ENCODE measurements at places on chromosomes 7 and 10. TPM values are rescaled to one million over a fixed set of nuclear protein-coding genes. Genes with fewer than 3 reads are reported as not detected.

DNA sequence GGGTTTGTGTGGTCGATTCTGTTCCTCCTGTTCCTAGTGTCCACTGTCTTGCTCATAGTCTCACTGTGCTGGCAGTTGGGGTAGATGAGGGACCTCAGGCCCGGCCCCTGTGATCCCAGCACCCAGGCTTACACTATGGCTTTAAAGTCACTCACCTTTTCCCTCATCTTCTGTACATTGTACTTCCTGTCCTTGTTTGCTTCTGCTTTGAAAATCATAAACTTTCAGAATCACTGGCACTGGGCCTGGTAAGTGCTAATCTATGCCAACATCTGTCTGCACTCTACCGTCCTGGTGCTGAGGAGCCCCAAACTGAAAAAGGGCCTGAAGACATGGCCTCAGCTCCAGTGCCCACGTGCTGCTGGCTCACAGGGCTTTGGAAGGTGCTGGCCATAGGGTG, 5.7 kb upstream of the TAS2R60 start:
- no peak for DNase-seq

DNA sequence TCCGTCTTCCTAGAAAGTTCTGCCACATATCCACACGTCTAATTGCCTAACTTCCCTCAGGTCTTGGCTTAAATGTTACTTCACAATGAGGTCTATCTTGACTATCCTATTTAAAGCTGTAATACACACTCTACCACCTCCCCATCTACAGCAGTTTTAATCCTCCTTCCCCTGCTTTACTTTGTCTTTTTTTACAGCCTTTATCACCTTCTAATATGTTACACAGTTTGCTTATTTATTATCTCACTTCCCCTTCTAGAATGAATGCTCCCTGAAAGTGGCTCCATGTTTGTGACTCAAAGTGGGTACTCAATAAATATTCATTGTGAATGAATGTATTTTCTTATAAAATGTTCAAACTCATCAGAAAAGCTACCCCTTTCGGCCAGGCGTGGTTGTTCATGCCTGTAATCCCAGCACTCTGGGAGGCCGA, 13.6 kb upstream of the MICU1 start:
- no peak for DNase-seq

DNA sequence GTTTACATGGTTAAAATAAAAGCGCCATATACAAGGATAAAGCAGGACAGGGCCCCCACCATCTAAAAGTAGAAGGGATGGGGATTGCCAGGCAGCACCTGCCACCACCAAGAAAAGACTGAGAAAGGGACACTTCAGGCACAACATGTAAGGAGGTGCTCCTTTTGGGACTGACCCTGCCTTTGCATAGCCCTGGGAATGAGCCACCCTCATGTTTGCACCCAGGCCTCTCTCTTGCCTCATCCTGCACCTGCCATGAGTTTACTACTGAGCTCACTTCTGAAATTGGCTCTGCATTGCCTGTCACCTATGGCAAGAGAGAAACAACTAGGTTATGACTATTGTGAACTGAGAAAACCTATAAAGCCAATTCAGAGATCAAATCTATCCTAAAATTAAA, 489.7 kb downstream of the KCNMA1 start:
- DNase-seq = no peak

DNA sequence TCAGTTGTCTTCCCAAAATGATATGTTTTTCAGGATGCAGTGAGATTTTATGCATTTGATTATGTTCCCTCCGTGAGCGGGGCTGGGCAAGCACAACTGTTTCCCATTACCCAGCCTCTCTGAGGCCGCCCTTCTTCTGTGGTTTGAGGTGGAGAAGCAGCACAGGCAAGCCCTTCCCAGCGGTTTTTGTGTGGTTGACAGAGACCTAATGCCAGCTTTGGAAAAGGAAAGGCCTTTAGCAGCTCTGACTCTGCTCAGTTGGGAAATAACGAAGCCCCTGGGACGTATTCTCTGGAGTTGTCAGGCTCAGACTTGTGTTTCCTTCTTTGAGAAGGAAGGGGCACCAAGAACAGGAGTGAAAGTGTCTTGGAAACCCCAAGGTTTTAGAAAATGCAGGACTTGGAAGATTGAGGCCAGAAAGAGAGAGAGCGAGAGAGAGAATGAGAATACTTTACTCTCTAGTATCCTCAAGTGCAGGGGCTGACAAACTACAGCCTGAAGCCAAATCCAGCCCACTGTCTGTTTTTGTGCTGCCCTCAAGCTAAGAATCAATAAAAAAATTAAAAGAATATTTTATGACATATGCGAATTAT, 20.6 kb upstream of the PDCD4 start:
- no peak for DNase-seq

- no peak for DNase-seq
These were observed 20.2 kb downstream of the ZMIZ2 start for GRCh38 chr7:44768628-44769371.

DNA sequence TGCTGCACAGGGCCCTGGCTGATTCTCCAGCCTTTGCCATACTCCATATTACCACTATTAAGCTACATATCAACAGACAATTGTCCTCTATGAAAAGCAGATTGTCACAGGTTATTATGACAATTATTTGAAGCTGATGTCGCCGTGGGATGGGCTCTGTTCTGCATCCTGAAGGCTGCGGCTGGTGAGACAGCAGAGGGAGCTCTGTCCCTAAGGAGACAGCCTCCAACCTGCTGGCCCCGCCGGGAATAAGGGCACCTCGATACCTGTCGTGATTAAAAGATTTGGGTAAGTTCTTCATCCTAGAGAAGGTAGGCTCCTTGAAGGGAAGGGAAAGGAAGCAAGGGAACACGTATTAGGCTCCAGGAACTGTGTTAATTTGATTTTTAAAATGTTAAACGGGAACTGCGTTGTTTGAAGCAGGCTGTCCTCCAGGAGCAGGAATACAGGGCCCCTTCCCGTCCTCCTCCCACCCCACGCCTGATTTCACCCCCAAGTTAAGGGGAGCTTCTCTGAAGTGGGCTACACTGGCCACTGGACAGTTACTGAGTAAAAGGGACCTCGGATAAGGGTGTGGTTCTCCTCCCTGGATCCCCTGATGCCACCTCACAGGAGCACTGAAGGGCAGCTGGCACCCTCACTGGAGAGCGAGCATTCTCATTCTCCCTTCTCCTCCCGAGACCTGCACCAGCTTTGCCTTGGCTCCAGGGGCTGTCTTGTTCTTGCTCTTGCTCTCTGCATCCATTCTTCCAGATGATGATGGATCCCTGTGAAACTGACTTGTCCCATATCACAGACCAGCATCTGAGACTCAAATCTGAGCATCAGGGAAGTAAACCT, 11.8 kb upstream of the TIAL1 start:
- DNase-seq = no peak

DNA sequence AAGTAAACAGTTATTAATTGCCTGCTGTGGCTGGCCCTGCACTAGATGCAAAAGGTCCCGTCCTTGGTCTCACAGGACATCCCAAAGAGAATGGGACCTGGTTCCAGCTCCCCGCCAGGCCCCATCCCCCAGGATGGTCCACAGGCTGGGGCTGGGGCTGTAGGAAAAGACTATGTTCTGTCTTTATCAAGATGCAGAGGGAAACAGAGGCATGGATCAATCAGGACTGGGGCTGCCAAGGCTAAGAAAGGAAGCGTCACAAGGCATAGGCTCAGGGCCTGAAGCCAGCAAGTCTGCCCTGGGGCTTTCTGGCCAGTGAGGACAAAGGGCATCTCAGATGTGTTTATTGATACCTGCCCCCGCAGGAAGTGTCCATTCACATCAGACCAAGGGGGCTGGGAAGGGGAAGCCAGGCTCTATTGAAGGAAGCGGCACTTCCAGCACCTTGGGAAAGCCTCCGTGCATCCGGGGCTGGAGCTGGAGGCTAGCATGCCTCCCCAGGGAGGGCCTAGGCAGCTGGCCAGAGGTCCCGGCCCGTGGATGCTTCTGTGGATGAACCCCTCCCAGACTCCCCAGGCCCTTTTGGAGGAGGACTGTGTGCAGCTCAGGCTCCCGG, 5.8 kb downstream of the VSIR start:
- no peak for DNase-seq

DNA sequence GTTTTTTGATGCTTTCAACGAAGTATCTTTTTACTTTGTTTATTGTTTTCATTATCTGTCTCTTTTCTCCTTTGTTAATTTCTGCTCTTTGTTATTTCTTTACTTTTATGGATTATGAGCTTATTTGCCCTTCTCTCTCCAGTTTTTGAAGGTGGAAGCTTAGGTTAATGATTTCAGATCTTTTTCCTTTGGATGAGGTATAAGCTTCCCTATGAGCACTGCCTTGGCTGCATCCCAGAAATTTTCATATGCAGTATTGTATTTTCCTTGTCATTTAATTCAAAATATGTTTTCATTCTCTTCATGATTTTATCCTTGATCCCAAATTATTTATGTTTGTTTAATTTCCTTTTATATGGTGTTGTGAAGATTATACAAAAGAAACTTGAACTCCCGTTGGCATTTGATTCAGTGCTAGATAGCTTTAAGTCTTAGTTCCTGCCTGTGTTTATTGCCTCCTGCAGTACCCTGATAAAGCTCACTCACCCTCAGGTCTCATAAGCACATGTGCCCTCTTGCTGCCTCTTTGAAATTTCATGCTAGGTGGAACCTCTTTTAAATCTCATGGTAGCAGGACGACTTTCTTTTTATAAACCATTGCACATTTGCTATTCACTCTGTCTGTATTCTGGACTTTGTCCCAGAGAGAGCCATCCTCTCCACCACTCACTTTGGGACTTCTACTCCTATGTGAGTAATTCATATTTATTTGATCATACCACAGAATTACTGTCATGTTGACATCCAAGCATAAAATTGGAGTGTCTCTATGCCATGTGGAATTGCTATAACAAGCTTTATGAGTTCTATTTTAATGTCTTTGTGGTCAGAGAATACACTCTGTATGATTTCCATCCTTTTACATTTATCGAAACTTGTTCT, 23.0 kb upstream of the CEP41 start:
- DNase-seq = no peak

DNA sequence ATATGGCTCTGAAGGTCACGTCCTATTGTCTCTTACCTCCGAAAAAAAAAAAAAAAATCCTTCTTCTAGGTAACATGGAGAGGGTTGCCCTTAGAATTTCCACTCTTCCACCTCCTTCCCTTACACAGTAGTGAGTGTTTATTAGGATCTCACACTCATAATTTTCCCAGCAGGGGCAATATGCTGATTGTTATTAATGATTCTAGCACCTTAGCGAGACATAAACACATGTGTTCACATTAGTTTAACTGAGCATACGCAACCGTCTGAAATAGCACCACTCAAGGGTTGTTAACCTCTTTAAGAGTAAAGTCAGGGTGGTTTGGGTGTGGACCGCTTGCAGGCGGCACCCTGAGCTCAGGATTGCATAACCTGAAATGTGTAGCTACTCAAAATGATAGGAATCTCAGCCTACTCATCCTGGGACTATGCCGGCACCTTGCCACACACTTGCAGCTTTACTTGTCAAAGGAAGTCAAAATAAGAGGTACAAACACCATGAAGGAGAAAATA, 52.2 kb downstream of the CPEB3 start:
- no peak for DNase-seq

DNA sequence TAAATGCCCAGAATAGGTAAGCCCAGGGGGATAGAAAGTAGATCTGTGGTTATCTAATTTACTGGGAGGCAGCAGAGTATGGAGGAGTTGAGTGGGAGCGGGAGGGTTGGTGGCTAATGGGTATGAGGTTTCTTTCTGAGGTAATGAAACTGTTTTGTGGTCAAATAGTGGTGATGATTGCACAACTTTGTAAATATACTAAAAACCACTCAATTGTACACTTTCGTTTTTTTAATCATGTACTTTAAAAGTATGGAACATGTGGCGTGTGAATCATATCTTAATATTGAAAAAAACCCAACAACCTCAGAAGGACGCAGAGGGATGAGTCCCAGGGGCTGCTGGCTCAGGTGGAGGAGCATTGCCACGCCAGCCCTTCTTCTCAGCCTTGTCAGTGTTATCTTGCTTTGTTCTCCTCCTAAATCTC, 118.1 kb downstream of the WDR11 start:
- DNase-seq = no peak

GRCh38 chr7:156889089-156889488, 3.9 kb downstream of the LMBR1 start:
- DNase-seq = no peak

- DNase-seq = no peak
These were observed 28.5 kb downstream of the NPS start for GRCh38 chr10:127577376-127578258.

- no peak for DNase-seq
These were observed 742.3 kb upstream of the GALNT17 start for GRCh38 chr7:70389531-70390151.

DNA sequence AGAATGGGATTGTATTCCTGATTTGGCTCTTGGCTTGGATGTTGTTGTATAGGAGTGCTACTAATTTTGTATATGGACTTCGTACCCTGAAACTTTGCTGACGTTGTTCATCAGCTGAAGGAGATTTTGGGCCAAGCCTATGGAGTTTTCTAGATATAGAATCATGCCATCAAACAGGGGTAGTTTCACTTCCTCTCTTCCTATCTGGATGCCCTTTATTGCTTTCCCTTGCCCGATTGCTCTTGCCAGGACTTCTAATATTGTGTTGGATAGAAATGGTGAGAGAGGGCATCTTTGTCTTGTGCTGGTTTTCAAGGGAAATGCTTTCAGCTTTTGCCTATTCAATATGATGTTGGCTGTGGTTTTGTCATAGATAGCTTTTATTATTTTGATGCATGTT, 92.3 kb downstream of the CCDC7 start:
- no peak for DNase-seq

DNA sequence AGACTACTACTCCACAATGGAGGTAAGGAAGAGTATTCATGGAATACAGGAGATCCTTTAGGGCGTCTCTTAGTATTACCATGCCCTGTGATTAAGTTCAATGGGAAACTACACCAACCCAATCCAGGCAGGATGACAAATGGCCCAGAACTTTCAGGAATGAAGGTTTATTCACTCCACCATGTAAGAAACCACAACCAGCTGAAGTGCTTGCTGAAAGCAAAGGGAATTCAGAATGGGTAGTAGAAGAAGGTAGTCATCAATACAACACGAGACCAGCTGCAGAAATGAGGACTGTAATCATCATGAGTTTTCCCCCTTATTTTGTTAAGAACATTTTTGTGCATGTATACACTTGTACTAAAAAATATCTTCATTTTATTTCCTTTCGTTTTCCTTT, 76.6 kb downstream of the GPR37 start:
- no peak for DNase-seq

- no peak for DNase-seq
These were observed 13.6 kb downstream of the EIF4EBP2 start for GRCh38 chr10:70417568-70417967.

GRCh38 chr10:79400146-79401004, 45.0 kb downstream of the ZCCHC24 start:
- peak; percentile 22 for DNase-seq

DNA sequence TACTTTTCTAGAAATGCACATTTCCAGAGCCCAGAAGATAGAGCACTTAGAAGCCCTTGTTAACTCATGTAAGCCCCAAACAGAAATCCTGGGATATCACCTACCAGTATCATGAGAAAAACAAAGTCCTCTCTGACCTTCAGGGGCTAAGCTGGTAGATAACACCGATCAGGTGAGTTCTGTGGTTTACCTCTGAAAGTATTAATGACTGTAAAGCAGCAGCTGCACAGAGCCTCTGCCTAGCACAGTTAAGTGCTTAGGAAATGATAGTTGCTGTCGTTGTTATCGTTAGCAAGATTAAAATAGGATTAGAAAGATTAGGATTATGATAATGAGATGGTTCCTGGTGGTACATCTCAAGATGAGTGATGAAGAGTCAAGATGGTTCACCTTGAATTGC, 64.9 kb downstream of the PLXNA4 start:
- no peak for DNase-seq

Gene TRIL
- total RNA-seq = 0.39 TPM

Gene LIPJ
- not detected for total RNA-seq

Gene NFE2L3
- total RNA-seq = 80.1 TPM

Gene NPFFR1
- not detected for total RNA-seq

Gene FZD8
- 0.41 TPM for total RNA-seq

Gene TUBAL3
- not detected for total RNA-seq

Gene PAOX
- 7.5 TPM for total RNA-seq

Gene ENTPD7
- total RNA-seq = 11.0 TPM

All from activated T-helper 1 cell treated with anti-CD3 and anti-CD28 coated beads, Interleukin-12 subunit alpha, Interleukin-12 subunit beta, Interleukin-2, Interleukin-4 antibody, amounts not matched to agents 30 ng/mL and 10 ng/mL and 1 ng/mL, durations not matched to agents 14 hours and 24 hours and 36 hours (primary cell).